Stimulated activated CD4-positive, alpha-beta T cell treated with anti-CD3 and anti-CD28 coated beads, Interleukin-4, amount 100 ng/mL, for 4 hours (primary cell): ENCODE measurements at places on chromosomes 4 and X.

DNA sequence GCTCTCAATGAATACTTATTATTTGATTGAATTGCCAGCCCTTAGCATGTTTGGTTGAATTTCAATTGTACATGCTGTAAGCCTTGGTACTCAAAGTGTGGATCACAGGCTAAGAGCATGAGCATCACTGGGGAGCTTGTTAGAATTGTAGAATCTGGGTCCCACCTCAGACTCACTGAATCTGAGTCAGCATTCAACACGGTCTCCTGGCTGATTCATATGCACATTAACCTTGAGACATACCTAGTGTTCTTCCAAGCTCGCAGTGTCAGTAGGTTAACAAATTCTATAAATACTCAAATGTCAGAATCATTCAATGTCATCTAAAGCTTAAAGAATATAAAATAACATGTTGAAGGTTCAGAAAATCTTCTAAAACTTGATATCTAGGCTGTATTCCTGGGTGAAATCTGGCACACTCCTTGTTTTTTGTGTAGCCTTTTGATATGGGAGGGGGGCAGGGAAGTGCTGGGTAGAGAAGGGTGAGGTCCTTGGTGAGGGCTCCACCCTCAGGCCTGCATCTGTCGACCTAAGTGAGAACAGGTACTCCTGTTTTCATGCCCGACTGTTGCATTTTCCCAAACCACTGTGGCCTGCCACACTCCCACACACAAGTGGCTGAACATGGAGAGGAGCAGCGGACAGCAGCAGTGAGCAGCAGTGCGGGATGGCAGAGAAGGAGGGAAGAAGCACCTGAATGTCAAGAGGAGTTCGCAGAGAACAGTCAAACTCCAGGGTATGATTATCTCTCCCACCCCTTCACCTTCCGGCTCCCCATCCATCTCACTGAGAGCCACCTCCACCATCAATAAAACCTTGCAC lies 529.6 kb upstream of the IGFBP7 start:
- no peak for DNase-seq

DNA sequence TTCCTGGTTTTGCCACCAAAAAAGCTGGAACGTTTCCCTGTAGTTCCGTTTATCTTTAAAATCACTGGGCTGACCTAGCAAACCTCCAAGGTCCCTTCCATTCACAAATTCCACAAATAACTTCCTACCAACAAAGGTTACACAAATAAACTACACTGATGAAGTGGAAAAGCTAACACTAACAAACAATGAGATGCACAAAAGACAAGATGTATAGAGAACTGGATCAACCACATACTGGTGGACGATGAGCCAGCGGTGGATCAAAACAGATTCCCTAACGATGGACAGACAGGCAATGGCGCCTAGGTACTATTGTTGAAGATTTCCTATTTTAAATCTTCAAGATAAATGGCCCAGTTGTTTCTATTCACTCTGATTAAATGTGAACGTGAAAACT lies 15.5 kb downstream of the AFAP1 start:
- no peak for DNase-seq

DNA sequence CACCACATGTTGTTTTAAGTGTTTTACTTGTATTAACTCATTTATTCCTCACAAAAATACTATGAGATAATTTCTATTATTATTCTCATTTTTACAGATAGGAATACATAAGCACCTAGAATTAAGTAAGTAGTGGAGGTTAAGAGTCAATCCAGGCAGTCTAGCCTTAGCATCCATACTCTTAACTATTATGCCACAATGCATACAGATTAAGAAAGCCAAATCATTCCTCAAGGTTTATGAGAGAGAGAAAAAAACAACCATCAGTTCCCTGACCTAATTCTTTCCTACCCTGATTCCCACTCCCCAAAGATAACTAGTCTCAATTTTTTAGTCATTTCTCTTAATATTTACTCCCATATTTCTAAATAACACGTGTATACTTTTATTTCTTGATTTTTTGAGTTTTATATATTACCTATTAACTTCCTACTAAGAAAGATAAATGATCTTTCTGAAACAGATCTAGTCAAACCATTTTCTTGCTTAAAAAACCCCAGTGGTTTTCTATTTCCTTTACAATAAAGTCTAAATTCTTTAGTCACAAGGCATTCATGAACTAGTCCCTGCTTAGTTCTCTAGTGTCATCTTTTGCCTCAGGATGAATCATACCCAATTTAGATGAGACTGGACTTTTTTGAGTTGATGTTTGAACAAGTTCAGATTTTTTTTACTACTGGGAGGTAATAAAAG lies 16.0 kb downstream of the UBA6 start:
- no peak for DNase-seq

DNA sequence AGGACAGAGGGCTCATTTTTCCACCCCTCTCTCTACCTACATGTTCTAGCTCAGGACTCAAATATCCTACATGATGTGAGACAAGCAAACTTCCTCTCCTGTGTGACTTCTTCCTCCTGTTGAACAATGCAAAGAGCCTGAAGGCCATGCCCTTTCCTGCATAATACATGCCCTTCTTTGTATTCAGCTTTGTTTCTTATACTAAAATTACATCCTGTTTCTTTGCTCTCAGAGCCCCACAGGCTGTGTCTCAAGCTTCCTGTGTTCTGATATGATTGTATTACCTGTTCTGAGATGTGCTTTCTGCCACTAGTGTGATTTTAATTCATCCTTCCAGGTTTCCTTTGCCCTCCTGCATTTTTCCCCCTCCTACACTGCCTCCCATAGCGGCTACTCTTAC lies 166.4 kb upstream of the AFF2 start:
- DNase-seq: no peak

GRCh38 chr4:1579001-1579900 lies 104.9 kb downstream of the FAM53A start:
- peak; percentile 72 for DNase-seq

DNA sequence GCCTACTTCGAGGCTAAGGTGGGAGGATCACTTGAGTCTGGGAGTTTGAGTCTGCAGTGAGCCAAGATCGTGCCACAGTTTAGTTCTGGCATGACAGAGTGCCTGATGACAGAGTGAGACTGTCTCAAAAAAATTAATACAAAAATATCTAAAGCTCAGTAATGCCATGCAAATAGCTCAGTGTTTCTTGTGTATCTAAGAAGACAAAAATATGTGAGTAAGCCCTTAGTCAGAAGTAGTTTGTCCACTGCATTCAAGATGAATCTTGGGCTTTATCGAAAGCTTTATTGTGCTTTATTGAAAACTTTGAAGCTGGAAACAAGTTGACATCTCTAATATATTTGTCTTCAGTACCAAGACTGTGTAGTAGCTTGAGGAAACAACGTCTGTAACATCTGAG lies 115.9 kb downstream of the GPAT3 start:
- no peak for DNase-seq

DNA sequence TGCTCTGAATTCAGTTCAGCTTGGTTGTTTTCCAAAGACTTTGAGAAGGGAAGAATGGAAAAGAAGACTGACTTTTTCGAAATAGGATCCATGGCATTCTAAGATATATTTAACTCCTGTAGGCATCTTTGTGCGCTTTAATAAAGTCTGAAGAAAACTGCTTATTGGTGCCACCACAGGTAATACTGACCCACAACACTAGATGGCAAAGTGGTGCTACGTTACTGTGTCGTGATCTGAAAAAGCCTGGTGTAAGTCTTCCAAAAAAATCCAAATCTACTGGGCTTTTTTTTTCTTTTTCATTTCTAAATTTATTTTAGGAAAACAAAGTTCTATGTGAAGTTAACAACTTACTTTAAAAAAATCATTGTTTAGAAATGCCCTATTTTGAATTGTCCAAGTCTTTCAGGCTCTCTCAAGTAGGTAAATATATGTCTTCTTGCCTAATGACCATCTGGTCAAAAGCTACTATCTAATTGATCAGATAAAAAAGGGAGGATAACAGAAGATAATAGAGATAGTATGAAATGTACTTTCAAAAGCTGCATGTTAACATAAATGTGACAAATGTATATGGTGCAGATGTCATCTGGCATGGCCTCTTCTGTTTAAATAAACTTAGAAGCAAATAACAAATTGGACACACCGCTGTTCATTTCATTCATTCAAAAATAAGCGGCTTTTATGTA lies 47.0 kb upstream of the MID1IP1 start:
- peak; percentile 6 for DNase-seq

- no peak for DNase-seq
Measured at GRCh38 chrX:9393571-9393970, 71.3 kb upstream of the TBL1X start.

GRCh38 chrX:45740291-45740690 lies 539.6 kb upstream of the DIPK2B start:
- DNase-seq: no peak

DNA sequence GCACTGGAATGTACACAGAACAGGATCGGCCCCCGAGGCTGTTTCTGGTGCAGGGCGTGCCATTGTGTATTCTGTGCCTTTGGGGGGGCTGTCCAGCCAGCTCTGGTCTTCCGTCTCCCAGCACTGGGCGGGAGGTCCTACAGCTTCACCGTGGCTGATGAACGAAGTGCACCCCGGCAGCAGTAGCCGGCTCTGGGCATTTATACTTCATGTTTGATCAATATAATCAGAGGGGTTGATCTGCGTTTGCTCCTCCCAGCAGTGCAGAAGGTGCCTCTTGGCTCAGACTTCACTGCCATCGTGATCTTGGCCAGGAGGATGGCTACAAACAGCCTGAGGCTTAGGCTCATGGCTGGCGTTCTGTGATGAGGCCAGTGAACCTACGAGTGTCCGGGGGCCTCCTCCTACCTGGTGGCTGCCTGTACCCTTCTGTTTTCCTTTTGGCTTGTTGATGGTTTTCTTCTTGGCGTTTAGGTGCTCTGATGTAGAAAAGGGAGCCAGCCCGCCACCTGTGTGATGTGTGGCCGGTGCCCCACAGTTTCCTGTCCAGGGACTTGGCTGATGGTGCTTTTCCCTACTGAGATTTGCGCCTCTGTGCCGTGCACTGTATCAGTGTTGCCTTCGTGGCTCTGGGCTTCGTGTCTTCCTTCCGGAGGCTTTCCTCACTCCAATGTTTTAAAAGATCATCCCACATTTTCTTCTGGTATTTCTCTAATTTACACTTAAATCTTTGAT lies 31.2 kb upstream of the HGFAC start:
- no peak for DNase-seq

DNA sequence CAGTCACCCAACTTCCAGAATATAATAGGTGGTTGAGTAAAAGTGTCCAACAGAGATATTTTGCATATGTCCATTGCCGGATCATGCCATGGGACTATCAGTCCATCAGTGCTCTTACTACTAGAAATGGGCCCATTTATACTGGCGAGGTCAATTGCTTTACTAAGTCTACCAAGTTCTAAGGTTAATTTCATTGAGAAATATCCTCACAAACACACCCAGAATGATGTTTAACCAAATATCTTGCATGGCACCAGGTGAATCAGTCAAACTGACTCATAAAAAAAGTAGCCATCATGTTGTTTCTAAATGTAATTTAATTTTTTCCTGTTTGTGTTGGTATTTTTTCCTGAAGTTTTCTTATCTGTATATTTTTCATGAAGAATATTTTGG lies 1217.0 kb downstream of the RAPGEF2 start:
- no peak for DNase-seq

- no peak for DNase-seq
Measured at GRCh38 chr4:119027811-119028210, 107.8 kb upstream of the MYOZ2 start.

DNA sequence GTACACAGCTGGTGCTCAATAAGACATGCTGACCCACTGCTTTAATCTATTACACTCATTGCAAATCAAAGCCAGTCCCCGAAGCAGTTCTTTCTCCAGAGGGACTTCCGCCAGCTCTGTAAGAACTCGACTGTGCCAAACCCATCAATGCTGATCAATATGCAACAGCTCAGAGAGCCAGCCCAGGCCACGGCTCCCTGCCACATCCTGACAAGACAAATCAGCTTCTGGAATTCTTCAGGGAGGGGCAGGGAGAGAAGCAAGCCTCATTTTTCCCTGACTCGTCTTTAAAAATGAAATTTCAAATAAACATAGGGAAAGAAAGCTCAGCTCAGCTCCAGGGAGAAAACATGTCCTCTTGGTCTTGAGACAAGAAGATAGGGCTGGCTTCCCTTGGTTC lies 5.3 kb upstream of the ADRA2C start:
- no peak for DNase-seq

DNA sequence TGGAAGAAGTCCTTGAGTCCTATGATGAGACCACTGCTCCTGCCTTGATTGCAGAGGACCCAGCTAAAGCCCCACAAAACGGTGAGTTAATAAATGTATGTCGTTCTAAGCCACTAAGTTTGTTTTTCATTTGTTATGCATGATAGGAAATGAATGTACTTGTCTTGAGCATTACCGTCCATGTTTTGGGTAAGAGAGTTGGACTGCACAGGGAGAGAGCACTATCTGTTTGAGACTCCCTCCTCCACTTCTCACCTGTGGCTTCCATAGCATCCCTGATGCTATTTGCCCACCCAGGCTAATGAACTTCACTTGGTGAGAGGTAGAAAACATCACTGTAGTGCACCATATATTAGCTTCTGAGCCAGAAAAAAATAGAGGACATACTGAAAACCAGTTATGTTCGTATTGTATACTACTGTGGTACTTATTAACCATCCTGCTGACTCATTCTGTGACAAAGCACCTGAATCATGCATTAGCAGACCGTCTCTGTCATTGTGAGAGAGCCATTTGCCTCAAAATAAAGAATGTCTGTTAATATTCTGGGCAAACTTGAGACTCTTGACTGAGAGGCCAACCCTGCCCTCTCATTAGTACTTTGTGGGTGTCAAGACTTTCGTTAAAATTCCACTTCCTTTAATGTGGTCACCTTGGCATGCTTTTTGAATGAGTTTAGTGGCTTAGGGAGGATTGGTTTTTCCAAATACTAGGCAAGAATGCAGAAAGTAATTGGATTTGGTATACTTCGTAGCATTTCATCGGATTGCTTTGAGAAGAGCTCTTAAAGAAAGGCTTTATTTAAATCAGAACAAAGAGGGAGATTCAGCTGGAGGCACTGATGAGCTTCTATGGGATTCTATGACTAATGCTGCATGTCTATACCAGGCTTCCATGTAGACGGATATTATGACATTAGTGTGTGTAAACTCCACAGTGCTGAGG lies 99.3 kb upstream of the GRPR start:
- DNase-seq: no peak

- DNase-seq: no peak
Measured at GRCh38 chr4:14404730-14405129, 597.6 kb upstream of the CPEB2 start.
